ENCODE measurements at places on chromosomes 7 and 10.

DNA sequence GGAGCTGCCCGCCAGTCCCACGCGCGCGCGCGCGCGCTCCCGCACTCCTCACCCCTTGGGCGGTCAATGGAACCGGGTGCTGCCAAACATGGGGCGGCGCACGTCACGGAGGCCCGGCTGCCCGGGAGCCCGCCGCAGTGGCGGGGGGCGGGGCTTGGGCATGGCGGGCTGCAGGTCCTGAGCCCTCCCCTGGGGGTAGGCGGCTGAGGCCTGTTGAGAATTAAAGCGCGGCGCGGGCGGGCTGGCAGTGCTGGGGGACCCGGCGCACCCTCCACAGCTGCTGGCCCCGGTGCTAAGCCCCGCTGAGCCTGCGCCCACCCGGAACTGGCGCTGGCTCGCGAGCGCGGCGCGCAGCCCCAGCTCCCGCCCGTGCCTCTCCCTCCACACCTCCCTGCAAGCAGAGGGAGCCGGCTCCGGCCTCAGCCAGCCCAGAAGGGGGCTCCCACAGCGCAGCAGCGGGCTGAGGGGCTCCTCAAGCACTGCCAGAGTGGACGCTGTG is 634.2 kb downstream of the ANKRD7 start:
- DNase-seq: no peak

DNA sequence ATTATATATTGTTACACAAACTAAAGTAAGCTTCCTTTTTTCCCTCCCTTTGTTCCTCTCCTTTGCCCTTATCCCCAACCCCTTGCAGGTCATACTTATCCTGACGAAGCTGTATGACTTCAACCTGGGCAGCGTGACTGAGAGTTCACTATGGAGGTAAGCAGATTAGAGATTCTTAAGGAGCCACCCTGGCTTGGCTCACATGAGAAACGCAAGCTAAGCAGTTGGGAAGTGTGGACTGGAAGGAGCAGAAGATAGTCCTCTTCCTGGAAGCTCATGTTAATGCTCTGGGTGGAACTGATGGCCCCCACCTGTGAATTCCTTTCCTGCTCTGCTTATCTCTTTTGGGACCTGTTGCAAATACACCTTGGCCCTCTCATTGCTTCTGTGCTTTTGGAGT is 201.6 kb downstream of the SORCS3 start:
- no peak for DNase-seq

DNA sequence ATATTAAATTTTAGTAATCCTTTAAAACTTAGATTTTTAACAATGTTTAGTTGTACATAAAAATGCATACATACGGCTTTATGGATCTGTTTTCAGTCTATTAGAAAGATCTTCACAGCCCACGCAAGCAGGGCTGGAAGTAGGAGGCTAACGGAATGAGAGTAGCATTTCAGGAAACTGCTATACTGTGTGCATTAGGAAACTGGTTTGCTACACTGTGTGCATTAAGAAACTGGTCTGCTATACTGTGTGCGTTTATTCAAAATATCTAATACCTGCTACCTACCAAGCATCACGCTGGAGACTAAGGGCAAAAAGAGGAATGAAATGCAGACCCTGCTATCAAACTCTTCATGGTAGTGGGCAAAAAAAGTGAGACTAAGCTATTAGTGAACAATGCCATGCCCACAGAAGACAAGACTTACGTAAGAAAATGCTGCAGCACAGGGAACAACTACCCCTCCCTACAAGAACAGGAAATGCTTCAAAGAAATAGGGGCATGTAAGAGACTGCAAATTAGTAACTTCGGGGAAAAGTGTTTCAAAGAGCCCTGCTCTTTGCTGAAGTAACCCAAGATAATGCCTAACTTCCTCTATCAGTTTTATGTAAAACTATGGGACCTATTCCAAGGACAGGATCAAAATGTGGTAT is 11.3 kb downstream of the RAB11FIP2 start:
- no peak for DNase-seq

- no peak for DNase-seq
Observed at GRCh38 chr7:5777932-5778331, 3.5 kb downstream of the RNF216 start.

DNA sequence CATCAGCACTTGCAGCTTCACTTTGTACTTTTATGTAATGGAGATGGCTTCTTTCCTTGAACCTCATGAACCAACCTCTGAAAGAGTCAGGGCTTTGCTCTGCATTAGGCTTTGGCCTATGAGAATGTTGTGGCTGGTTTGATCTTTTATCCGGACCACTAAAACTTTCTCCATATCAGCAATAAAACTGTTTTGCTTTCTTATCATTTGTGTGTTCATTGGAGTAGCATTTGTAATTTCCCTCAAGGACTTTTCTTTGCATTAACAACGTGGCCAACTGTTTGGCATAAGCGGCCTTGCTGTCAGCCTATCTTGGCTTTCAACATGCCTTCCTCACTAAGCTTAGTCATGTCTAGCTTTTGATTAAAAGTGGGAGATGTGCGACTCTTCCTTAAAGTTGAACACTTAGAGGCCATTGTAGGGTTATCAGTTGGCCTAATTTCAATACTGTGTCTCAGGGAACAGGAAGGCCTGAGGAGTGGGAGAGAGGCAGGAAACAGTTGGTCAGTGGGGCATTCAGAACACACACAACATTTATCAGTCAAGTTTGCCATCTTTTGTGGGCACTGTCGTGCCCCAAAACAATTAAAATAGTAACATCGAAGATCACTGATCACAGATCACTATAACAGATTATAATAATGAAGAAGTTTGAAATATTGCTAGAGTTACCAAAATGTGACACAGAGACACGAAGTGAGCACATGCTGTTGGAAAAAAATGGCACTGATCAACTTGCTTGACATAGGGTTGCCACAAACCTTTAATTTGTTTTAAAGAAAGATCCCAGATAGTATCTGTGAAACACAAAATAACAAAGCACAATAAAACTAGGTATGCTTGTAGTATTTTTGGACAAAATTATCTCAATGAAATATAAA is 64.7 kb downstream of the NRF1 start:
- no peak for DNase-seq

Data from GM20000 (cell line).